H1 (cell line): ENCODE measurements at places on chromosomes 16 and 17.

DNA sequence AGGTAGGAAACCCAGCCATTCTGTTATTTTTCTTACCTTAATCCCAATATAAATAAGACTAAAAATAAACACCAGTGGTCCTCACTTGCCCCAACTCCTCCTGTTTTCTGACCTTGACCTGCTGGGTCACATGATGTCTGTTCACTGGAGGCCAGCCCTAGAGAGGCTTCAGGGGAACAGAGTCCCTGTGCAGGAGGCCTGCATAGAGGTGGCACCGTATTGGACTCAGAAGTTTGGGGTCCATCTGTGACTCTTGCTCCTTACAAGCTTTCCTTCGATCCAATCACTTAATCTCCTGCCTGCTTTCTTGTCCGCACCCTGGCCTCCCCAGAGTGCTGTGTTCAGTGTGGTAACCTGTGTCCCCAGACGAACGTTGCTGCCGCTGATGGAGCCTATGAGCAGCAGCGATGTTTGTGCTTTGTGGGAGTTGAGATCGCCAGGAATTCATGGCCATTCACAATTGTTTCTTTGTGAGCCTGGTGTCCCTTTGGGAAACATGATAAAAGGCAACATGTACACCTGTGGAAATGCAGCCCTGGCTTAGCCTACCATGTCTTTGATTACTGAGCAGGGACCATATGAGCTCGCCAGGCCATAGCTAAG lies 4.7 kb downstream of the IGSF6 start:
- no peaks in the 10 kb centered on the region for H3K36me3 ChIP-seq
- H3K27ac ChIP-seq, result no peak overlapping the region
- no peak for DNase-seq

DNA sequence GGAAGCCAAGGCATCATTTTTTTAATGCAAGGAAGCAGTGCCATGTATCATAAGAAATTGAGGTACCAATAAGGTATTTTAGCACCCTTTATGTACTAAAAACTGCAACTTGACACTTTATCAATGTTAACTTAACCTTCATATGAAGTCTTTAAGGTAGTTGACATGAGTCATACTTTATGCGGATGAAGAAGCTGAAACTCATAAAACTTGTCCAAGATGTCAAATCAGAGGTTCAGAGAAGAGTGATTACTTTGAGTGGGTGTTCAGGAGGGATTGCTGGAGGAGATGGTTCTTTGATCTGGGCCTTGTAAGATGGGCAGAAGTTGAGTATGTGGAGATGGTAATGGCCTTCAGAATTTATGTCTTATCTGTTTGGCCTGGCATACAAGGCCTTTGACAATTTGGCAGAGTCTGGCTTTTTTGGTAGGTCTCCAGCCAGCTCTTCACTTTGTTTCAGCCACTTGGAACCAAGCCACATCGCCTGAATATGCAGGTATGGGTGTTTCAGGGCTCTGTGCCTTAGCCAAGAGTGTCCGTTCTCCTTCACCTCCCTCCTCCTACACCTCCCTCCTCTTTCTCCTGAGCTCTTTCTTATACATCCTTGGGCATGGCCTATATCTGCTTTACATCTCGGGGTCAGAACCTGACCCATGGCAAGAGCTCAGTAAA lies 23.7 kb downstream of the YPEL2 start:
- DNase-seq, result no peak
- peaks cover 10% of the 10 kb centered on the region for H3K4me1 ChIP-seq
- no peak overlapping the region for H3K4me3 ChIP-seq

DNA sequence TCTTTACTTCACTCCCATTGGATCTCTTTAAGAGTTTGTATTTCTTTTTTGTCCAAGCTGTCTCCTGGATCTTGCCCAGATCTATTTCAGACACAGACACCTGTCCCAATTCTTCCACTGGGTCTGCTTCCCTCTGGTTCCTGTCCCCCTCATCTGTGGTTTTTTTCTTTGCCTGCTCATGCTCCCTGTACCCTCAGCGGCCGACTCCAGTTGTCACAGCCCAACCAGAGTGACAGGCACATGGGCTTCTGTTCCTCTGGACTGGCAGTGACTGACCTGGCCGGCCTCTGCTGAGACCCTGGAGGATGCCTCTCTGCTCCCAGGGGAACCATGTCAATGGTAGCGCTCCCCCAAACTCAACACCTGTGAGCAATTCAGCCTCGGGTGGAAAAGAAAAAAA lies 142.6 kb downstream of the WSCD1 start:
- H3K27me3 ChIP-seq, result no peaks in the 10 kb centered on the region
- H3K4me3 ChIP-seq, result no peak overlapping the region
- H3K36me3 ChIP-seq, result no peaks in the 10 kb centered on the region
- no peak overlapping the region for H3K27ac ChIP-seq

- H3K36me3 ChIP-seq, result no peaks in the 10 kb centered on the region
- H3K27ac ChIP-seq, result no peak overlapping the region
- no peaks in the 10 kb centered on the region for H3K4me1 ChIP-seq
These were observed 6.6 kb upstream of the BMERB1 start for GRCh38 chr16:15427648-15428239.

- H3K4me1 ChIP-seq, result no peaks in the 10 kb centered on the region
- H3K4me3 ChIP-seq, result no peak overlapping the region
- no peak overlapping the region for H3K27ac ChIP-seq
- DNase-seq, result no peak
These were observed 76.6 kb upstream of the TNRC6A start for GRCh38 chr16:24652803-24653202.

GRCh38 chr17:73343739-73344454 lies 32.1 kb upstream of the CDC42EP4 start:
- H3K4me1 ChIP-seq, result peaks cover 35% of the 10 kb centered on the region

DNA sequence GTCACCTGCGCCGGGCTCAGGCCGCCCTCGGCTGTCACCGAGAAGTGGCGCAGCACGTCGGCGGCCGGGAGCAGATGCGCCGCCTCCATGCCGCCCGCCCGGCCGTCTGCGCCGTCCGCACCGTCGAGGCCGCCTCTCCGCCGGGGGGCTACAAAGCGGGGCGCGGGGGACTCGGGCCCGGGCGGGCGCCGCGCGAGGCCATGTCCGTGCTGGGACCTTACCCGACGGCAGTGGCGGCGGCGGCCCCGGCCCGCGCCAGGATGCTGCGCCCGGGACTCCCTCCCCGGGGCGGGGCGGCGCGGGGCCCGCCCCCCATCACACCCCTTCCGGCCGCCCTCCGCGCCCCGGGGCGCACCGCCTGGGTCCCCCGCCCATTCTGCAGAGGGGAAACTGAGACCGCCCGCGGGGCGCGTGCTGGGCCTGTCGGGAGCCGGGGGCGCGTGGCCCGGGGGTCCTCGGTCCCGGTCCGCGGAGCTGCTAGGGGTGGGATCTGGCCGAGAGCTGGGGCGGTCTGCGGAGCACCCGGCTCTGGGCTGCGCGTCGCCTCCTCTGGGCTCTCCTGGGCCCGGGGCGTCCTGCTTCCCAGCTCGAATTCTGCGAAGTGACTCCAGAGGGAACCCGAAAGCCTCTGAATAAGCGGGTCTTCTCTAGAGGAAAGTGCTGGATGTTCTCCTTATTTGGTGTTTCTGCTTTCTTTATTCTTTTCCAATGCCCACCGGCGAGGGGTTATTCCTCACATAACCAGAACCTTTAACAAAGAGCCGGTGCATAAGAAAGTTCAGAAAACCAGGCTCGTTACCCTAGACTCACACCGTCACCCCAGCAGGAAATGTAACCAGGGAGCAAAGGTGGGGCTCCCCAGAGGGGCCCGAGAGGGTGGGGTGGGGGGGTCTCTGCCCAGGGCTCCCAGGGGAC lies at the start of gene ATP2A3:
TSS of gene ATP2A3 (minus strand) at position 235 of the 915 bp plus-strand sequence. CDS start at position 89, 146 bp downstream.
- H3K4me1 ChIP-seq, result peaks cover 26% of the 10 kb centered on the region
- peak within 1 kb of the TSS; percentile 22 for H3K4me3 ChIP-seq
- no peak for DNase-seq
- H3K27ac ChIP-seq, result no peak within 1 kb of the TSS

GRCh38 chr17:42850954-42851353 lies at the start of gene AOC3:
Gene AOC3, plus strand, starts transcription at chr17:42851199. Its CDS starts 145 bp downstream, at chr17:42851344.
- no peak within 1 kb of the TSS for H3K27ac ChIP-seq
- H3K36me3 ChIP-seq, result no peaks in the 10 kb centered on the region; the same call in 1 of the 2 replicates
- no peak for DNase-seq
- no peaks in the 10 kb centered on the region; the same call in 1 of the 2 replicates for H3K4me1 ChIP-seq

DNA sequence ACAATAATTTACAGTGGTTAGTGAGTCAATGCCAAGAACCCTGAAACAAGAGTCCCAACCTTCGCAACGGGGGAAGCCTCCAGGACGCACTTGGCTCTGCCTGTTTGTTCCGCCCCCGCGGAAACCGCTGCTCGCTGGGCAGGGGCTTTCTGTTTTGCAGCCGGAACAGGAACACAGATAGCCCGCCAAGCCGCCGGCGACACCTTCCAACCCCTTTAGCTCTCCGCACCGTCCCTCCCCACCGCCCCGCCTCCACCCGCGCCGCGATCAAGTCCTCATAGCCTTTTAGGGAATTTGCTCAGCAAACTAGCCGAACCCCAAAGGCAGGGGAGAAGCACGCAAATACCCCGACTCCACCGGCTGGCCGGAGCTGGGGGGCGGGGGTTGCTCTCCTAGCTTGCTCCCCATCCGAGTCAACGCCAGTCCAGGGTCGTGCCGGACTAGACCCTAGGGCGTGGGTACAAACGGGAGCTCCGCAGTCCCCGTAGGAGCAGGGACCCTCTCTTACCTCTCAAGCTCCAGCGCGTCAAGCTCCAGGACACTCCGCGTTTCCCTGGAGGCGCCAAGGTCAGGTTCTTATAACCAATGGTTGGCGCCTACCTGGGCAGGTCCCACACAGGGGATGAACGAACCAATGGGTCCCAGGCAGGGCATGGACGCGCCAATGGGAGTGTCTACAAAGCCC lies at the start of gene SLFN13:
TSS of gene SLFN13 (minus strand) at position 553 of the 685 bp plus-strand sequence. CDS start 3,086 bp downstream, outside the sequence.
- peaks cover 4% of the 10 kb centered on the region; the same call in 1 of the 2 replicates for H3K4me1 ChIP-seq
- H3K27ac ChIP-seq, result peak within 1 kb of the TSS; percentile 71; the same call in 1 of the 2 replicates
- DNase-seq, result peak; percentile 84
- H3K36me3 ChIP-seq, result peaks cover 4% of the 10 kb centered on the region

- H3K27me3 ChIP-seq, result no peaks in the 10 kb centered on the region
- H3K27ac ChIP-seq, result no peak overlapping the region
- no peak for DNase-seq
- no peaks in the 10 kb centered on the region for H3K36me3 ChIP-seq
These were observed 423.7 kb downstream of the TOX3 start for GRCh38 chr16:52123061-52123839.

DNA sequence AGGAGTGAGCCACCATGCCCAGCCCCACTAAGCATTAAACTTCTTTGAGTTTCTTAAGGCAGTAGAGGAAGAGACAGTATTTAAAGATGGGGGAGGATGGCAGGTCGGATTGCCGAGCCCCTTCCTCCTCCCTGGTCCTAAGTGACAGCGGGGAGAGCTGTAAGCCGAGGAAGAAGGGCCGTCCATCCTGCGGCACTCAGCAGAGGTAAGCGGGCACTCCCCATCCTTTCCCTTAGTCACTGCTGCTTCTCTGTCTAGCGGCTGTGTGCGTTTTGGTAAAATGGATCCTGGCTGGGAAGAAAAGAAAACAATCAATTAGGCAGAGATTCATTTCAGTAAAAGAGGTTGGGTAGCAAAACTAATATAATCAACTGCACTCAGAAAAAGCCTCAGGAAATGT lies 13.9 kb downstream of the DNAAF1 start:
- H3K27me3 ChIP-seq, result no peaks in the 10 kb centered on the region
- DNase-seq, result no peak
- no peak overlapping the region for H3K4me3 ChIP-seq
- no peaks in the 10 kb centered on the region for H3K4me1 ChIP-seq
- H3K27ac ChIP-seq, result no peak overlapping the region

GRCh38 chr16:74558873-74559272 lies 48.0 kb downstream of the GLG1 start:
- DNase-seq, result no peak
- H3K27ac ChIP-seq, result no peak overlapping the region
- no peak overlapping the region for H3K4me3 ChIP-seq
- no peaks in the 10 kb centered on the region for H3K27me3 ChIP-seq

DNA sequence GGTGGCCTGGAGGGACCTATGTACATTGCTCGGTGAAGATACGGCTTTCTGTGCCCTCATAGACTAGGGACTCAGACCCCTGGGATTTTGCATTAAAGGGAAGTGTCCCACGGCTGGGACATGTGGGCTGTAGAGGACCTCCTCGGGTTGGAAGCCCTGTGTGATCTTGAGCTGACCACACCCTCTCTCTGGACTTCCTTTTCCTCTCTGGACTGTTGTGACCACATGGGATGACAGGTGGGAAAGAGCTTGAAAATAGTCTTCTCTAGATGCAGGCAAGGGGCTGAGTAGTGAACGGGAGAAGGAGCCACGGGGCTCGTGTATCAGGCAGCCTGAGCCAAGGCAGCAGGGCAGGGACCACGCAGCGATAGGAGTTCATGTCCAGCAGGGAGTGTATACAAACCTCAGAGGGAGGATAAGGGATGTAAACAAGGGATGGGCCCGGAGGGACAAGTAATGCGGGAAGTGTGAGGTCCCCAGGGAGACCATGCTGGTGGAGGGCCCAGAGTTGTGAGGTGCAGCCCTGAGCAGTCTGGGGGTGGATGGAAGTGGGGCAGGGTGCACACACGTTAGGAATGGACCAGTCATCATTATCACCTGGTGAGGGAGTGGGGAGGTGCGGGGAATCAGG lies 4.5 kb upstream of the SLC4A1 start:
- H3K27me3 ChIP-seq, result no peaks in the 10 kb centered on the region
- H3K36me3 ChIP-seq, result no peaks in the 10 kb centered on the region
- DNase-seq, result no peak
- no peak overlapping the region for H3K27ac ChIP-seq

DNA sequence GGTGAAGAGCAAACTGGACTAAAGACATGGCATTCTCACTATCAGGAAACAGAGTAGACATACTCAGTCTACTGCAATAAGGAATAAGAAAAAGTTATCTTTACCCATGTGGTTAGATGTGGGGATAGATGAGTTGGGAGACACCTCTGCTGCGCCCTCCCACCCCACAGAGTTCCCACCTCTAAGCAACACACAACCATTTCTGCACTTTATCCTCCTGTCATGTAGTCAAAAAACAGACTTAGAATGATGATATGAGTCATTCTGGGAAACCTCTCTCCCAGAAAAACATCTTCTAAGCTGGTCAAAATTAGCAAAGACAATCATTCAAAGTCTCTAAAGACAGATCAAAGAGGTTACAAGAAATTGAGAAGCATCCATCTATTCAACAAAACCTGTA lies 94.9 kb downstream of the CACNG1 start:
- H3K27ac ChIP-seq, result no peak overlapping the region
- H3K27me3 ChIP-seq, result no peaks in the 10 kb centered on the region
- H3K4me1 ChIP-seq, result no peaks in the 10 kb centered on the region
- H3K36me3 ChIP-seq, result peaks cover 6% of the 10 kb centered on the region; the same call in 1 of the 2 replicates
- no peak overlapping the region for H3K4me3 ChIP-seq

DNA sequence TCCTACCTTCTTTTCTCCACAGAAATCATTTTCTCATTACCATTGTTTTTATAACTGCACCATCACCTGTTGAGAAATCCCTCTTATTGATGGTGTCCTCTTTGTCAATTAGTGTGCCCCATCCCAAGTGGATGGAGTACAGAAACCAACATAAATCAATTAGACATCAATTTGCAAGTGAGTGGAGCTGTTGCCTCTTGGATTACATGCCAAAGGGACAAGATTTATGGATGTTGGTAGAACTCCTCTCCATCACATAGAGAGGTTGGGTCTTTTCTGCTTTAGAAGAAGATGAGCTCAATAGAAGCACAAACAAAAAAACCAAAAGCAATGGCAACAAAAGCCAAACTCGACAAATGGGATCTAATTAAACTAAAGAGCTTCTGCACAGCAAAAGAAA lies 973.5 kb downstream of the CDH11 start:
- no peaks in the 10 kb centered on the region for H3K36me3 ChIP-seq
- H3K27ac ChIP-seq, result no peak overlapping the region
- H3K4me1 ChIP-seq, result no peaks in the 10 kb centered on the region
